ENCODE measurements at places on chromosomes 12 and 14.

DNA sequence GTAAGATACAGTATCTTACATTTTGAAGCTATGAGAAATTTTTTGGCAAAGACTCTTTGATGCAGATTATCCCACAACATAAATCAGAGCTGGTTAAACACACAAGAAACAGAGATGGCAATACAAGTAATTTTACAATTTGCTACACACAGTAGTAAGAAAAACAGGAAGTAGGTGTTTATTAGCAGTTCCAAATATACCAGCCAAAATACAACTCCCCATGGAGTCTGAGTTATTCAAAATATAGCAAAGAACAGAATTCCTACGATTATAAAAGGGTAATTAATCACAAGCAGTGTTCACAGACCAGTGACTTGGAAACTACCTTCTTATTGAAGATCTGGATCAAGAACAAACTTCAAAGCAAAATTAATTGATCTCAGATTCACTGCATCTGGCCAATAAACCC, 83.9 kb downstream of the BMP4 start:
- DNase-seq = no peak

DNA sequence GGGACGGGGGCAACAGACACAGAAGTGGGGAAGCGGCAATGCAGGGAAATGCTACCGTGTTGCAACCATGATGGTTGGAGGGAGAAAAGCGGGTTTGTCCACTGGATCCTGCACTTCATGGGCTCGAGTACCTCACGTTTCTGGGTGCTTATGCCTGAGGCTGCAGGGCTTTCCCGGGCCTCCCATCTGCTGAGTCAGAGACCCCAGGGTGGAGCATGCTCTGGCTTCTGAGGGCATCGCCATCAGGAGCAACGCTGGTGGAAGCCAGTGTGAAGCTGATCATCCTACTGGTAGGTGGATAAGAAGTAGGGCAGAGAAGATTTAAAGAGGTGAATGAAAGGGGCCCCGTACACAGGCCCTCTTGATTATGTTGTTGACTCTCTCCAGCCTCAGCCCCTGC, 5.0 kb upstream of the ADGRD1 start:
- no peak for DNase-seq

- DNase-seq = no peak
Measured at GRCh38 chr12:68772714-68773113, 26.7 kb downstream of the SLC35E3 start.

DNA sequence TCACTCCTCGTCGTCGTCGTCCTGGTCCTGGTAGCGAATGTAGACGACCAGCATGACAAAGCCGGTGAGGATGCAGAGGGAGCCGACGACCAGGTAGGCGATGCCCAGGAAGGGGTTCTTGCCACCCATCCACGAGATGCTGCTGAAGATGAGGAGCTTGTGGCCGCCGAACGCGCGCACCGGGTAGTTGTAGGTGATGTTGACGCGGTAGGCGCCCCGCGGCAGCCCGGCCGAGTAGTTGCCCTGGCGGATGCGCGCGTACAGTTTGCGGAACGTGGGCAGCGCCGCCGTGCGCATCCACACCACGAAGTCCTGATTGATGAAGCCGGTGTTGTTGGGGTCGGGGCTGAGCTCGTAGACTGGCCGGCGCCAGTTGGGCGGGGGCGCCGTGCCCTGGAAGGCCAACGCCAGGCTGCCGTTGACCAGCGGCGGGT, 1.0 kb downstream of the TMEM30B start:
- no peak for DNase-seq

Measured in fibroblast of skin of left biceps (primary cell).